ENCODE measurements at places on chromosomes 12 and 14. TPM values are rescaled to one million over a fixed set of nuclear protein-coding genes. Genes with fewer than 3 reads are reported as not detected.

GRCh38 chr12:114762490-114763110, 78.6 kb upstream of the TBX3 start:
- H3K4me1 ChIP-seq, result no peaks in the 10 kb centered on the region
- DNase-seq, result no peak
- H3K4me3 ChIP-seq, result no peak overlapping the region
- H3K27ac ChIP-seq, result no peak overlapping the region
- H3K36me3 ChIP-seq, result no peaks in the 10 kb centered on the region
- no peaks in the 10 kb centered on the region for H3K27me3 ChIP-seq

DNA sequence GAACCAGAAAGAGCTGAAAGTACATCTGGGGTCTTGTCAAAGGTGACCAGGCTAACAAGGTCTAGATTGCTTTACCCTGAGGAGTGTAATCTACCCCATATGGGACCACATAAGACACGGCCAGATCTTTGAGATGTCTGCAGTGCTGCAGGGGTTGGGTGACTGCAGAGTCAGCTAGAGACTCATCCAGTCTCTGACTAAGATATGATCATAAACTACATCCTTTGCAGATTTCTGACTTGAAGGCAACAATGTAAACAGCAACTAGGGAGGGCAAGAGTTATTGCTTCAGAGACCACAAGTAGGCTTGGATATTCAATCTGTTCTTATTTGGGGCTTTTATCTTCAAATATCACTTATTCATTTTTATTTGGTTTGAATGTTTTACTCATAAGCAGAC, 1080.5 kb upstream of the FOXG1 start:
- no peaks in the 10 kb centered on the region for H3K27me3 ChIP-seq
- no peak overlapping the region for H3K4me3 ChIP-seq
- no peak for DNase-seq
- H3K36me3 ChIP-seq, result no peaks in the 10 kb centered on the region
- no peak overlapping the region for H3K27ac ChIP-seq
- H3K4me1 ChIP-seq, result no peaks in the 10 kb centered on the region

GRCh38 chr14:57403521-57403864, 13.1 kb downstream of the NAA30 start:
- peaks cover 2% of the 10 kb centered on the region for H3K4me1 ChIP-seq
- no peak for DNase-seq
- H3K36me3 ChIP-seq, result peaks cover 41% of the 10 kb centered on the region
- no peak overlapping the region for H3K4me3 ChIP-seq

DNA sequence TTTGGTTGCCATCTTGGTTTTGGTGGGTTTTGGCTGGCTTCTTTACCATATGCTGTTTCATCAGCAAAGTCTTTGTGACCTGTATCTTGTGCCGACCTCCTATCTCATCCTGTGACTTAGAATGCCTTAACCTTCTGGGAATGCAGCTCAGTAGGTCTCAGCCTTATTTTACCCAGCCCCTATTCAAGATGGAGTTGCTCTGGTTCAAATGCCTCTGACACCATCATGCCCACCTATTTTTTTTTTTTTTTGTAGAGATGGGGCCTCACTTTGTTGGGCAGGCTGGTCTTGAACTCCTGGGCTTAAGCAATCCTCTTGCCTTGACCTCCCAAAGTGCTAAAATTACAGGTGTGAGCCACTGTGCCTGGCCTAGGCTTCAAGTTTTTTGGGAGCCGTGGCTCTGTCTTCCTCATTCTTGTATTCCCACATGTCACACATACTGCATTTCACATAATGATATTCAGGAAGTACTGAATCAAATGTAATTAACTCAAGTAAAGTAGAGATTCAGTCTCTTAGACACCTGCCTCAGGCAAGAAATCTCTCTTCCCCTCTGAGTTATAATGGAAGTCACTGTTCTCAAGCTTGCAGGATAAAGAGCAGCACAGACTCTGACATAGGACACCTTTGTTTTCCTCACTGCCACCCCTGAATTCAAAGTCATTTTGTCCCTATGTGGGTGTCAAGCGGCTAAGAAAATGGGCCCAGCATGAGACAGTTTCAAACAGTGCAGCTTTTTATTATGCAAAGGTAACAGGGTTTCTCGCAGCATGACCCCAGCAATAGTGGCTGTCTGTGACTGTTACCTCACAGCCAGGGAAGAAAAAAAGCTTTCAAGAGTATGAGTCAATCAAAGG, 159.0 kb downstream of the PTPN11 start:
- H3K4me1 ChIP-seq, result no peaks in the 10 kb centered on the region
- no peak for DNase-seq
- H3K27ac ChIP-seq, result no peak overlapping the region
- no peak overlapping the region for H3K4me3 ChIP-seq

GRCh38 chr14:79483477-79484388, 727.6 kb downstream of the DIO2 start:
- DNase-seq, result no peak
- H3K27ac ChIP-seq, result no peak overlapping the region
- no peaks in the 10 kb centered on the region for H3K36me3 ChIP-seq
- H3K4me3 ChIP-seq, result no peak overlapping the region
- no peaks in the 10 kb centered on the region for H3K27me3 ChIP-seq
- no peaks in the 10 kb centered on the region for H3K4me1 ChIP-seq

GRCh38 chr12:41739066-41739465, 405.6 kb downstream of the GXYLT1 start:
- no peak overlapping the region for H3K27ac ChIP-seq
- H3K4me1 ChIP-seq, result no peaks in the 10 kb centered on the region
- H3K36me3 ChIP-seq, result no peaks in the 10 kb centered on the region
- no peak for DNase-seq
- H3K4me3 ChIP-seq, result no peak overlapping the region
- H3K27me3 ChIP-seq, result no peaks in the 10 kb centered on the region

- DNase-seq, result no peak
- no peak overlapping the region for H3K4me3 ChIP-seq
- peaks cover 28% of the 10 kb centered on the region for H3K4me1 ChIP-seq
- peaks cover 10% of the 10 kb centered on the region for H3K36me3 ChIP-seq
These were observed 7.3 kb downstream of the LHX5 start for GRCh38 chr12:113464452-113464775.

GRCh38 chr14:52522033-52522432, 30.3 kb downstream of the TXNDC16 start:
- no peaks in the 10 kb centered on the region for H3K4me1 ChIP-seq
- no peaks in the 10 kb centered on the region for H3K36me3 ChIP-seq
- DNase-seq, result no peak
- no peak overlapping the region for H3K4me3 ChIP-seq
- H3K27me3 ChIP-seq, result no peaks in the 10 kb centered on the region
- no peak overlapping the region for H3K27ac ChIP-seq

- no peak overlapping the region for H3K27ac ChIP-seq
- no peak overlapping the region for H3K4me3 ChIP-seq
- DNase-seq, result no peak
- H3K36me3 ChIP-seq, result no peaks in the 10 kb centered on the region
These were observed 37.7 kb downstream of the LRRC74A start for GRCh38 chr14:76863724-76864407.

DNA sequence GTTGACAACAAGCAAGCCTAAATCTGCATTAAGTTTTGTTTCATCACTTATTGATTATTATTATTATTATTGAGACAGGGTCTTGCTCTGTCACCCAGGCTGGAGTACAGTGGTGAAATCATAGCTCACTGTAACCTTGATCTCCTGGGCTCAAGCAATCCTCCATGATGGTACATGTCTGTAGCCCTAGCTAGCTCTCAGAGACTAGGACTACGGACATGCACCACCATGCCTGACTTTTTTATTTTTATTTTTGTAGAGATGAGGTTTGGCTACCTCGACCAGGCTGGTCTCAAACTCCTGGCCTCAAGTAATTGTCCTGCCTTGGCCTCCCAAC, 35.7 kb upstream of the STK38L start:
- H3K4me3 ChIP-seq, result no peak overlapping the region
- DNase-seq, result no peak
- H3K27ac ChIP-seq, result no peak overlapping the region
- H3K4me1 ChIP-seq, result peaks cover 5% of the 10 kb centered on the region
- H3K36me3 ChIP-seq, result no peaks in the 10 kb centered on the region
- no peaks in the 10 kb centered on the region for H3K27me3 ChIP-seq

- H3K27ac ChIP-seq, result peak within 1 kb of the TSS; percentile 99
- H3K36me3 ChIP-seq, result peaks cover 19% of the 10 kb centered on the region
- peak within 1 kb of the TSS; percentile 97 for H3K4me3 ChIP-seq
These were observed at the start of gene ANAPC7 for GRCh38 chr12:110403146-110403975. TSS of gene ANAPC7 (minus strand) at chr12:110403708. CDS start at chr12:110403627, 81 bp downstream.

DNA sequence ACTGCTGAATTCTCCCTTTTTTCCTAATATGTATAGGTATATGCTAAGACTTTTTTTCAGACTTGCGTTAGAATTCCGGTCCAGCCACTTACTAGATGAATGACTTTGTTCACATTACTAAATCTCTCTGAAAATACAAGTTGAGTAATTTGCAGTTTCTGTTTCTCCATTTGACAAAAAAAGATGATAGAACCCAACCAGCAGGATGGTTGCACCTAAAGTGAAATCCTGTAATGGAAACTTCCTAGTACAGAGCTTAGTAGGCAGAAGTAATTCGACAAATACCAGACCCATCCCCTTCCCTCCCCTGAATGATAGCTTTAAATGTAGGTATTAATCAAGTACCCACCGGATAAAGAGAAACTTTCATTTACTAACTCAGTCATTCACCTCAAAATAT, 113.6 kb upstream of the RAP1B start:
- no peak for DNase-seq
- H3K27ac ChIP-seq, result peak overlapping the region; percentile 19
- no peaks in the 10 kb centered on the region for H3K36me3 ChIP-seq
- peak overlapping the region; percentile 7 for H3K4me3 ChIP-seq
- peaks cover 16% of the 10 kb centered on the region for H3K4me1 ChIP-seq
- no peaks in the 10 kb centered on the region for H3K27me3 ChIP-seq

DNA sequence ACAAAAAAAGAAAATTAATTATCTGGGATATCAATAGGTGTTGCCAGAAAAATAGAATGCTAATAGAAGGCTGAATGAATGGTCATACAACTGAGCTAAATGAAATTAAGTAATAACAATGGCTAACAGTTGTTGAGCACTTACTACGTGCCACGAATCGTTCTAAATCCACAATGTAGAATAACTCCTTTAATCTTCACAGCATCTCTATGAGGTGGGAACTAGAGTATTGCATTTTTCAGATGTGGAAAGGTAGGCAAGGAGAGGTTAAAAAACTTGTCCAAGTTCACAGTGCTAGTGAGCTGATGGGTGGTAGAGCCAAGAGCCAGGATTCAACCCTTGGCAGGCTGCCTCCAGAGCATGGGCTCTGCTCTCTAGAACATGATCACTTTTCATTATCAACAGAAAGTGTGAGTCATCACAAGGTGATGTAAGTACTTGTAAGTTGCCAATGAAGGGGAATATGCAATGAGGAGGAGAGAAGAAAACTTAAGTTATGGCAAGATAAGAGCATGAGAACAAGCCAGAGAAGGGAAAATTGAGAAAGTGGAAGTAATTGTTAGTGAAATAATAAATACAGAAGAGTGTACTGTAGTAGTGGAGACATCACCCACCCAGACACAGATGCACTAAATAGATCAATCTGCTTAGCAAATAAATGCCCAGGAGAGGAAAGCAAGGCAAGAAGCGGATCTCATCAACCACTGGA, 122.1 kb downstream of the PRKD1 start:
- H3K4me1 ChIP-seq, result no peaks in the 10 kb centered on the region
- no peaks in the 10 kb centered on the region for H3K36me3 ChIP-seq
- H3K27ac ChIP-seq, result no peak overlapping the region
- no peak for DNase-seq
- H3K4me3 ChIP-seq, result no peak overlapping the region
- no peaks in the 10 kb centered on the region for H3K27me3 ChIP-seq

- H3K36me3 ChIP-seq, result no peaks in the 10 kb centered on the region
- H3K27me3 ChIP-seq, result peaks cover 26% of the 10 kb centered on the region
- no peaks in the 10 kb centered on the region for H3K4me1 ChIP-seq
- no peak for DNase-seq
These were observed 6.1 kb downstream of the EDDM3B start for GRCh38 chr14:20774258-20774824.

TAS2R30 gene
- 3.2 TPM for total RNA-seq

ALDH6A1 gene
- 13.0 TPM for total RNA-seq

WNT5B gene
- total RNA-seq, result not detected

PPP1R36 gene
- 0.47 TPM for total RNA-seq

SYCP3 gene
- 1.7 TPM for total RNA-seq

KICS2 gene
- total RNA-seq, result 9.9 TPM

LRRC9 gene
- not detected for total RNA-seq
